ENCODE measurements at places on chromosomes 11 and 22.

DNA sequence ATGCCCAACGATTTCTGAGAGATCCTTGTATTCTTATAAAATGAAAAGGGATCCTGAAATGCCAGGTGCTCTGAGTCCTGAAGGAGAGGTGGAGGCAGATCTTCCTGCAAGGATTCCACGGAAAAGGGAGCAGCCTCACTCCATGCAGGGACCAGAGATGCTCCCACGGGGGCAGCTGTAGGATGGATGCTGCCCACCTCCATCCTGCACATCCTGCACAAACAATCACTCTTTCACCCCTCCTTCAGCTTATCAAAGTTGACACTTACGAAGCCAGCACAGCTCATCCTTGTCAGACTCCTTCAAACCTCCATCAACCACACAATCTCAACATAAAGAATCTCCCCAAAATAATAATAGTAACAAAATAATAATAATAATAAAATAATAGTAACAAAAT, 119.1 kb downstream of the GGTLC2 start:
- no peak for DNase-seq

DNA sequence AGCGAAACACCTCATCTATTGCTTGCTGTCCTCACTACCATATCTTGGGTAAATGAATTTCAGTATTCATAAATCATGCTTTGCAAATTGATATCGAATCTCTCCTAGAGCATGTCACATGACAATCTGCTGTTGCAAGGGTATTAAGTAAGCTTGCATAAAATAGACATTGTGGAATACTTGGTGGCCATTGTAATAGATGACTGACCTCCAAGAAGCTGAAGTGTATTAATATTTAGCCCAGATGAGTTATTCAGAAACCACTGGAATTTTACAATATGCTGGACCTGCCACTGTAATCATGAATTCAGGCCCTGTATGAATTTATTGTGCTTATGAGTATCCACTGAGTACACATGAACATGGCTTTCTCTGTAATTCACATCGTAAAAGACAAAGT, 289.7 kb upstream of the ARHGAP42 start:
- no peak for DNase-seq

DNA sequence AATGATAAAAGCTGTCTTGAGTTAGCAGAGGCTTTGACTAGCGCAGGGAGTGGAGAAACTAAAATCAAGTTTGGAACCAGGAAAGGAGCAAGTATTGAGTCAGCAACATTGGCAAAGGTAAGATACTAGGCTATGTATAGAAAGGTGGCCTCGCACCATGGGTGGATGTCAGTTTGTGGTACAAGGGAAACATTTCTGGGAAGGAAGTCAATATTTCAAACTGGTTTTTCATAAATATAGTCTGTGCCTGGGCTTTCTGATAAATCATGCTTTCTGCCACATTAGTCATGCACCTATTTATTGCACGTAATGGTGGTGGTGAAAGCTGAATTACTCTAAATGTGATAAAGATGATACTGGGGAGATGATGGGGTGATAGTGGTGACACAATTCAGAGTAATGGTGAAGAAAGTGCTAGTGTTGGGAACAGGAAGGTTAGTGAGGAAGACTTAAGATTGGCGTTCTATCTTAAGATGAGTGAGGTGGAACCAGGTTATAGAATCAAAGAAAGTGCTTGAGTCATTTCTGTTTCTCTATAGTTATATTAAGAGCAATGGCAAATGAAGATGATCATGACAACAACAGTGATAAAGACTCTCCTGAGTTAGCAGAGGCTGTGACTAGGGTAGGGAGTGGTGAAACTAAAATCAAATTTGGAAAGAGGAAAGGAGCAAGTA, 729.0 kb downstream of the FAM181B start:
- no peak for DNase-seq

- DNase-seq = no peak
Observed at GRCh38 chr11:80255021-80255420, 814.2 kb upstream of the TENM4 start.

- DNase-seq = no peak
Observed at GRCh38 chr11:63919267-63920125, 2.5 kb upstream of the RCOR2 start.

DNA sequence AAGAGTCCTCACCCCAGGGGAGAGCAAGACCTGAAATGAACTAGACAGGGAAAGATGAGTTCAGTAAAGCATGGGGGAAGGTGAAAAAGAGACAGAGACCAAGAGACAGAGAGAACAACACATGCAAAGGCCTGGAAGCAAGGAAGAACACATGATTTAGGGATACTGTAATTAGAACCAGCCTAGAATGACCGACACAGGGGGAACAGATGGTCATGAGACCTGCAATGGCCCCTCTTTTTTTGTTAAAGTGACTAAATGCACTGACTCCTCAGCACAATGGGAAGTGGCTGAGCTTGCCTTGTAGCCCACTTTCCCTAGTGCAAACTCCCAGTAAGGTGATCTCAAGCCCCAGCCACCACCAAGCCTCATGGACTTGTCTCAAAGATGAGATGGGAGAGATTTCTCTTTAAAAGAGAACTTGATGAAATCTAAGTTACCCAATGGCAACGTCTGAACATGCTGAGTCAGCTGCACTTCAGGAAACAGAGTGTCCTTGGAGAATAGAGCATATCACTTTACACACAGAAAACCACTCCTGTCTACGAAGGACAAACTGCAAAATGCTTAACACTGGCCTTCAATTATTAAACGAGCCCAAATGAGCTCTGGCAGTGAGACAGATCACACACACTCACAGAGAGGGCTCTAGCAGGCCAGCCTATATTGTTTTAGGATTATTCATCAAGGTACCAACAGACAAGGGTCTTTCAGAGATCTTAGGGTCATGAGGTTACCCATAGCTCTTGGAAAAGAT, 91.0 kb downstream of the SERGEF start:
- DNase-seq = no peak

GRCh38 chr11:80109031-80109430, 668.2 kb upstream of the TENM4 start:
- DNase-seq = no peak

DNA sequence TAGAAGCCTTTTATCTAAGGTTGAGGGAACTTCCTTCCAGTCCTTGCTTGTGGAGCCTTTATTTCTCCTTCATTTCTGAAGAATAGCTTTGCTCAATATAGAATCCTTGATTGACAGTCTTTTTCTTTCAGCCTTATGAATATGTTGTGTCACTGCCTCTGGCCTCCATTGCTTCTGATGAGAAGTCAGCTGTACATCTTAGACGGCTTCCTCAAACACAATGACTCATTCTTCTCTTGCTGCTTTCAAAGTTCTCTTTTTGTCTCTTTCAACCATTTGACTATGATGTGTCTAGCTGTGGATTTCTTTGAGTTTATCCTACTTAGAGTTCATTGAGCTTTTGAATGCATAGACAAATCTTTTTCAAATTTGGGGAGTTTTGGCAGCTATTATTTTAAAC, 893.2 kb downstream of the BRD1 start:
- DNase-seq = no peak

GRCh38 chr22:20450551-20450906, 12.9 kb upstream of the SCARF2 start:
- no peak for DNase-seq

DNA sequence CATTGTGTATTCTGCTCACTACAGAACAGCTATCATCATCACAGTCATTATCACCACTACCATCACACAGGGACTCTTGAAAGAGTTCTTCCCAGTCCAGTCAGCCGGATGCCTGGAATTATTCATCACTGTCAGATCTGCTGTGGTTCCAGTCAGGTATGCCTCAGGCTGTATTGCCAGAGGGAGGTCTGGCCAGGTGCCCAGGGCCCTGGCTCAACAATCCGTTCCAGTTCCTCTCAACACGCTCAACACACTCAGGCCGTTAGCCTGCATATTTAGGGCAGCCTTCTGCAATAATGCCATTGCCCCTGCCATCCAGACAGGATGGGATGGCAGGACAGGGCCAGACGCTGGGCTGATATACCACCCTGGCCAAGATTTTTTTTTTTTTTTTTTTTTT, 28.6 kb upstream of the RASL10A start:
- DNase-seq = no peak

- DNase-seq = no peak
Observed at GRCh38 chr22:20744456-20744855, 29.5 kb upstream of the SERPIND1 start.

DNA sequence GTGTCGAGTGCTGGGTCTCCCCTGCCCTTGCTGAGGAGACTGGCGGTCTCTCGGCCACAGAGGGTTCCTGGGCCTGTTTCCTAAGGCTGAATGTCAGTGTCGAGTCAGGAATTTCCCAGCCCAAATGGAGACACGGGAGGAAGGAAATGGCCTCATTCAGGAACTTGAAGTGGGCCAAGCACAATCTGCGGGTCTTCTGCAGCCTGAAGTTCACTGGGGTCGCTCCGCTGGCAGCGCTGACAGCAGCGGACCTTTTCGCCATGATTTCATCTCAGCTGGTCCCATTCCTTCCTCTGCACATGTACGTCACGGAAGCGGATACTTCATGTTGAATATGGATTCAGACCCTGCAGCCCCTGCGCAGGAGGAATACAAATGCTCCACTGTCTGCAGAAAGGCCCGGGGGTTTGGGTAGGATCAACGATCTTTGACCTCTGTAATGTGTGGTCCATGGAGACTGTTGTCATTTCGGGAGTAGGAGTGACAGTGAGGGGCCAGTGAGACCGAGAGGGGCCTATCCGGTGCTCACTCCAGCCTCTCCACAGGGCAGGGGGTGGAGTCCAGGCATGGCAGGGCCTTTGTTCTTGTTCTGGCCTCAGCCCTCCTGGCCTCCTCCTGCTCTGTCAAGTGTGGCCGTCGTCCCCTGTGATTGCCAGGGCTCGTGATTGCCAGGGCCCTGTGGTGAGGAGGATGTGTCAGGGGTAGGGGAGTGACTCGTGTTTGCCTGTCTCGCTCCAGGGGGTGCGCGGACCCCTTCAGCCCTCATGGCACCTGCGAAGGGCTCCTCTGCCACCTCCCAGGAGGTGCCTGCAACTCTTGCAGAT, 402.3 kb downstream of the TBC1D22A start:
- DNase-seq = no peak

DNA sequence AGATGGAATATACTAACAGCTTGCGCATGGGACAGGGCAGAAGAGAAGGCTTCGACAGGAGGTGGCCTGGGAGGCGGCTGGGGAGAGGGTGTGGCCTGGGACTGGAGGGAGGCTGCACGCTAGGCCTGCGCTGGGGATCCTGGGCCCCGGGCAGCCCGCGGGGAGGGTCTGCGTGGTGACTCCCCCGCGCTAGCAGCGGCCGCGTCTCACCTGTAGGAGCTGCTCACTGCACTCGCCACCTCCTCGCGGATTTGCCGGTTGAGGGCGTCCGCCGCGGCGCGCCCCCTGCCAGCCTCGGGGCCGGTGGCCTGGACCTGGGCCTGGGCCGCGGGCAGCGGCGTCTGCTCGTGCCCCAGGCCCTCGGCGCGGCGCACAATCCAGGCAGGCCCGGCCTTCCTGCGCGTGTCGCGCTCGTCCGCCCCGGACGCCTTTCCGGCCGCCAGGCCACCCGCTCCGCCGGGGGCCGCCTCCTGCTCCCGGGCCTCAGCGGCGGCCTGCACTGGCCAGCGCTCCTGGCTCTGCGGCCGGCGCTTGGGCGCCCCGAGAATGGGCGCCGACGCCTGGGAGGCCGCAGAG, 1.5 kb downstream of the MAP6 start:
- no peak for DNase-seq

GRCh38 chr11:44327730-44328129, 17.8 kb upstream of the ALX4 start:
- no peak for DNase-seq

DNA sequence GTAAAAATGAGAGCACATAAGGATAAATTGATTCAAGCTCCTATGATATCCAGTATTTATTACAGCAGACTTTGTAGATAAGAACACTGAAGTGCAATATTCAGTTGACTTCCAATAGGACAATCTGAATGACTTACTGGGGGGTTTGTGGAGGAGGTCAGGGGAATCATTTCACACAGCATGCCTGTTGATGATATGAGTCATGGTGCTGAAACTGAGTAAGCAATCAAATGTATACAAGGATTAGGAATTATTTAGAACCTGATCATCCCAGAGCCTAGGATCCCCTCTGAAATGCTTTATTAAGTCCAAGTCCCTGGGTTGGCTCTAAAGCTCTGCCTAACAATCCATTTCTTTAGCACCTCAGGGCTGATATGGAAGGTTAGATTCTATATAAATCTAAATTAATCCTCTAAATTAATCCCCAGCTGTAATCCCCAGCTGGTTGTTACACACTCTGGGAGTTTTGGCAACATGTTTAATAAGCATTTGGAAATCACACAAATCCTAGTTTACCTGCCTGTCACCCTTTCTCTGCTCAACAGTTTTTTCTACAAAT, 326.4 kb downstream of the GUCY1A2 start:
- no peak for DNase-seq

GRCh38 chr11:128688896-128689546, 4.9 kb upstream of the FLI1 start:
- no peak for DNase-seq

DNA sequence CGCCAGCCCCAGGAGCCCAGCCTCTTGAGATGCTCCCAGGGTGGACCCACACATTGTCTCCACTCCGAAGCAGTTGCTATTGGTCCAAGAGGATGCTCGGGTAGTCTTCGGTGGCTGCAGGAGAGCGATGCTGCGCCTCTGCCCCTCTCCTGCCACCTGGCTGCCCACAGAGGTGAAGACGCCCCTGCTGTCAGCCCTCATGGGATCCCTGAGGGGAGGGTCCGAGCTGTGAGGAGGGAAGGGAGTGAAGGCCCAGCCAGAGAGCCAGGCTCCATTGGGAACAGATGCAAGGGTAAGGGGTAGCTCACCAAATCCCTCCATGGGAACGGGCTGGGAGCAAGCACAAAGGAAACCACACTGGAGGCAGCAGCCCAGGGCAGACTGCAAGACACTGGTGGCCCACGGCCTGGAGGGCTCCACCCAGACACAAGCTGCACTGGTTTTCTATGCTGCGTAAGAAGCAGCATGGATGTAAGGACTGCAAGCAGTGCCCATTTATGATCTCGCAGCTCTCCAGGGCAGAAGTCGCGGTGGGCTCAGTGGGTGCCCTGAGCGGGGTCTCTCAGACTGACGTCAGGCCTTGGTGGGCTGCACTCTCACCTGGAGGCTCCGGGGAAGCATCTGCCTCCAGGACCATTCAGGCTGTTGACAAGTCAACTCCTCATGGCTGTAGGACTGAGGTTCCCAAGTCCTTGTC, 15.7 kb downstream of the TSPAN32 start:
- no peak for DNase-seq

GRCh38 chr11:12222055-12222792, 111.8 kb downstream of the MICAL2 start:
- DNase-seq = no peak

DNA sequence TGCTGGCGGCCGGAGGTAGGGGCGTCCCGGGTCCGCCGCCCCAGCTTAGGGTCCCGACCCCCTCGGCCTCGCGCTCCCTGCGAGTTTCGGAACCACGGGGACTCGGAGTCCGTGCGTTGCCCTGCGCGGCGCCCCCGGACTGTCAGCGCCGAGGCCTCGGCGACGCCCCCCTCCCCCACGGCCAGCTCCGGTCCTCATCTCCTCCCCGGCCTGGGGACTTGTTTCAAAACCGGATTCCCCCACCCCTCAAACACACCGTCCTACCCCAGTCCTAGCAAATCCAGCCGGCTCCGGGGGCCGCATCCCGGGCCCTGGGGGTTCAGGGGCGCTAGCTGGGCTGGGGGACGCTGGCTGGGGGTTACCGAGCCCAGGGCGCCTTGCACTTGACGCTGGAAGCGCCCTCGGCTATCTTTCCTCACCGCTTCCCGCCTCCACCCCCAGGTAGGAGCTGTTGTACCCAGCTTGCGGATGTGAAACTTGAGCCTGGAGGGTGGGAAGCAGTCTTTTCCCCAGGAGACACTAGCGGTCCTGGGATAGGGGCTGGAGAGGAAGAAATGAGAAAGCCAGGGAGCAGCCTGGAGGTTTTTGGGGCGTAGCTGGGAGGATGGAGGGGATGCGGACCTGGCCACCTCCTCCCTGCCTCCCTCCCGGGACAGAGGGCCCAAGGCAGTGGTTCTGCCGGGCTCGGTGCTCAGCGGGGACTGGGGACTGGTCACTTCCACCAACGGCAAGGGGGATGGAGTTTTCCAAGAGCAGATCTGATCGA, 550 bp downstream of the FBLN1 start:
- no peak for DNase-seq

Data from effector CD4-positive, alpha-beta T cell (primary cell).